Effector CD8-positive, alpha-beta T cell (primary cell): ENCODE measurements at places on chromosomes 1 and 21.
A peak's percentile ranks its signal among the peaks of the same experiment; 100 is the strongest.

DNA sequence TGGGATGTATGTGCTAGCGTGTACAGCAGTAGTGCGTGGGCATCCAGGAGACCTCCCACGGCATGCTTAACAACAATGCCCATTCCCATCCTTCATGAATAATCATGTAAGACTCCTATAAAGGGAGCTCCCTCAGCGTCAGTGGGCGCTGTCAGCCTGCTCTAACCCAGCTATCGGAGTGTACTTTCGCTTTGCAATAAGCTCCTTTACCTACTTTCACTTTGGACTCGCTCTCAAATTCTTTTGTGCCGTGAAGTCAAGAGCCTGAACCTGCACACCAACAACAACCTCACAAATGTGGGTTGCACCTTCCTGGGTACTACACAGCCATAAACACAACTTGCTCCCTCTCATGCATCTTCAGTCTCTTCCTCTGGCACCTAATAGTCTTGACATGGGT lies 114.8 kb upstream of the PAXBP1 start:
- no peak for DNase-seq

GRCh38 chr1:181104790-181105133 lies 16.3 kb downstream of the IER5 start:
- DNase-seq, result peak; percentile 39

GRCh38 chr1:47468709-47469389 lies 31.0 kb downstream of the FOXD2 start:
- no peak for DNase-seq

DNA sequence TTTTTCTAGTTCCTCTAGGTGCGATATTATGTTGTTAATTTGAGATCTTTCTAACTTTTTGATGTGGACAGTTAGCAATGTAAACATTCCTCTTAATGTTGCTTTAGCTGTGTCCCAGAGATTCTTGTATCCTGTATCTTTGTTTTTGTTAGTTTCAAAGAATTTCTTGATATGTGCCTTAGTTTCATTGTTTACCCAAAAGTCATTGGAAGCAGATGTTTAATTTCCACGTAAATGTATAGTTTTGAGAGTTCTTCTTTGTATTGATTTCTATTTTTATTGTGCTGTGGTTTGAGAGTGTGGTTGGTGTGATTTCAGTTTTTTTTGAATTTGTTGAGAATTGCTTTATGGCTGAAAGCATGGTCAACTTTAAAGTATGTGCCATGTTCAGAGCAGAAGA lies 319.4 kb downstream of the PTBP2 start:
- no peak for DNase-seq

DNA sequence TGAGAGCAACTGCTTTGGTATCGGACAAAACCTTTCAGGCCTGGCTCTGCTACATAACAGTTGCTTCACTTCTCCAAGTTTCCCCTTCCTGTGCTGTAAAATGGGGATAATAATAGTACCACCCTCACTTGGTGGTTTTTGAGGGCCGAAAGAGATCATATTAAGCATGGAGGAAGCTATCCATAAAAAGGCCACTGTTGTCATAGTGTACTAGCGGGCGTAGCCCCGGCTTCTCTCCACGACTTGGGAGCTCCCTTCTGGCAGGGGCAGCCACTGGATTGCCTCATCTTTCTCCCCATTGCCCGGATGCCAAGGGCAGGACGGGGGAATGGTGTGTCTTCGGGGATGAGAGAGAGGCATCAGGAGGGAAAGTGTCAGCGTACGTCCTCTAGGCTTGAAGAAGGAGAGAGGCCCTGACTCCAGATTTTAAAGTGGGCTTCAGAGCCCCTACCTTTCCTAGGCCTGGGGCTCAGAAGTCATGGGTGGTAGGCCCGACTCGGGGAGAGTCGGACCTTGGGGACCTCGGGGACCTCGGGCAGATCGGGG lies 548 bp upstream of the MFSD2A start:
- no peak for DNase-seq

DNA sequence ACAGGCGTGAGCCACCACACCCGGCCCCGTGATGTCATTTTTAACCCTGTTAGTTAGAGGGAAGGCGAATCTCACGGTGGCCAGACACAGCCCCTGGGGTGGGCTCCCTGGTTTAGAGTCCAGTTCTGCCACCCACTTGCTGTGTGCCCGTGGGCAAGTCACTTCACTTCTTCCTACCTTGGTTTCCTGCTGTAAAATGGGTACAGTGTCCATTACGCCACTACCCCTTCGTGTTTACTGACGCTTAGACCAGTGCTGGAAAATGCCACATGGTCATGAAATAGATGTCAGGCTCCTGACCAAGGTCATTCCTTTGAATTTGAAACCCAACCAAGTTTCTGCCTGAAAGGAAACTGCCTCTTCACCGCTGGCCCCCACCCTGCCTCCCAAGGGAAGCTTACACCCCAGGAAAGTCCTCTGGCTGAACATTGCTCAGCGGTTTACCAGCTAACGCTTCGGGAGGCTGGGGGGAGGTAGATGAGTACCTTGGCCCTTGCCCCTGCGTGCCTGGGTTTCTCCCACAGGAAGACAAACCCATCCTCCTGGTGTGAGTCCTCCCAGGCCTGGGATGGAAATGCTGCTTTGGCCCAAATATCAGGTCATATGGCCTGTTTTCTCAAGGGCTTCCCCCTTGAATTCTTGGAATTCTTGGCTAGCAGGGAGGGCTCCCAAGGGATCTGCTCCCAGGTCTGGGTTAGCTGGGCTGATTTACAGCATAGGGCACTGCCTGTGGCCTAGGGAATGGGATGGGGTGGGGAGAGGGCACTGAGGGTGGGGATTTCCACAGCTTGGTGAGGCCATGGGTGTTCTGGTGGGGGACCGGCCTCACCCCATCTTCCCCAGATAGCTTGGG lies 7.6 kb upstream of the AADACL4 start:
- no peak for DNase-seq

- DNase-seq, result no peak
Observed at GRCh38 chr1:42822800-42823392, 5.7 kb upstream of the SVBP start.

- no peak for DNase-seq
Observed at GRCh38 chr1:203215573-203215972, 13.9 kb downstream of the CHIT1 start.

- no peak for DNase-seq
Observed at GRCh38 chr1:207069061-207069460, 16.0 kb downstream of the PFKFB2 start.

DNA sequence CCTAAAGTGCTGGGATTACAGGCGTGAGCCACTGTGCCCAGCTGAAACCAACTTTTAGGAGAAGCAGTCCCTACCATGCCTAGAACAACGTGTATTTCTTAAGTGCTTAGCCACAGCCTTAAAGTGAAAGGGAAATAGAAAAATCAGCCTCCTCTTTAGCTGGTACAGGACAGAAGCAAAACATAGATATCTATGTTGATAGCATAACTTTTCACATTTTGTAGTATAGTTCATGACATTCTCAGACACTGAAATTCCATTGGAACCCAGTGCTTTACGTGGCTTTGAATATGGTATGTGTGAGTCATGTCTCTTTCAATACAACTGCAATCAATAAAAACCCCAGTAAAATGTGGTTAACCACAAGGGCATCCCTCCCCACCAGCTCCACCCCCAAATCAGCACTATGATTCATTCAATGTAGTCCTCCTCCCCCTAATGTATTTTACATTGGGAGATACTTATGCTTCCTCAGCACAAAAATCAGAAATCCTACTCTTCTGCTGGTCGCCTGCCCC lies 32.1 kb downstream of the TGFB2 start:
- no peak for DNase-seq

DNA sequence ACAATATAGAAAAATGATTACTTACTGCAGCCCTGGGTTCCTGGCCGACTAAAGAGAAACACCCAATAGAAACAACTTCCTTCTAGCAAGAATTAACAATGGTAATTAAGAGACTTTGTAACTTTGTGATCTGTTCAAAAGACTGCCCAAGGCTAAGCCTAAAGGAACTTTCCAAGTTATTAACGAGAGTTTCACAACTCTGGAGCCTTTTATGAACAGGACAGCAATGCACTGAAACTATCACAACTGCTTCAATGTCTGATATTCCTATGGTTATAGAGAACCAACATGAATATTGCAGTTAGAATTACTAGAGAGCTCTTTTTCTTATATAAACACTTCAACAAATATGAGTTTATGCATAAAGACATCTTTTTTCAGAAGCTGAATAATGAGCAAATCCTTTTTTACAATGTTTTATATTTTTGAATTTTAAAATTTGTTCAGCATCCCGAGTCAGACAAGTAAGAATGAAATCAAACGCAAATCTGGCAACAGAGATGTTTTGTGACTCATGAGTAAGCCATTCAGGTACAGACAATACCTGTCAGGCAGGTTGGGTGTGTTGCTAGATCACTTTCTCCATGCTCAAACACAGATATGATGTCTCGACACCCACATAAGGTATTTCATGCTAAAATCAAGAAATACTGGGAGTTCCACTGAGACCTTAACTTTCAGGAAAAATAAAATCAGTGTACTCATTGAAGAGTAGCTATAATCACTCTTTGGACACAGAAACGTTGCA lies 22.2 kb upstream of the KCNJ15 start:
- DNase-seq, result no peak

- no peak for DNase-seq
Observed at GRCh38 chr1:150322310-150322709, 977 bp downstream of the PRPF3 start.

DNA sequence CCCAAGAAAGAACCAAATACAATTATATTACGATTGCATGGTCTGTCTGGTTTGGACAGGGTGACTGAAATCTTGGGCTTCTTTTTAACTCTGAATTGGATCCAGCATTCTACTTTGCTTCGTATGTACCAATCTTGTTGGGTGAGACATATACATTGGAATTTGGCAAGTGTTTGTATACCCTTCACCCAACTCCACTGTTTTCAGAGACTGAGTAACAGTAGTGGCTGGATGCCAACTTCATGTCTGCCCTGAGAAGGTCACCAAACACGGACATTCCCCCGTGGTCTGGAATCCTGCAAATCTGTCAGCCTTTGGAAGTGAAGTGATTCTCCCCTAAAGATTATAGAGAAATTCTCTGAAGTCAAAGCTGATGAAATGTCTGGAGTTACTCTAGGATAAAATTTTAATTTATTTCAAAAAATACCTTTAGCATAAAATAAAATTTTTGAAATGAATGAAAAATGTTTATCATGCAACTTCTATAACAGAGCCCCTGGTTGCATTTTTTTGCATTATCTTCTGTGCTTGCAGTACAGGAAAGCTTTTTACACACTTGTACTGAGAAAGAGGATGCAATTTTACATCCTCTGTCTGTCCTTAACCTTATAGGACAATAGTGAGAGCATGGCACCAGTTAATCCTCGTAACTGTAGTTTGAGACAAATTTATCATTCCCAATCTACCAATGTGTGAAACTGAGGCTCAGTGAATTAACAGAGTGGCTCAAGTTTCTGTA lies 201.8 kb downstream of the DISC1 start:
- DNase-seq, result no peak

- DNase-seq, result no peak
Observed at GRCh38 chr1:149849947-149850360, 49.4 kb upstream of the BOLA1 start.

- DNase-seq, result no peak
Observed at GRCh38 chr1:151255381-151255780, 847 bp downstream of the PSMD4 start.

GRCh38 chr21:34812504-34813265 lies 143.9 kb downstream of the CLIC6 start:
- no peak for DNase-seq

GRCh38 chr1:218829097-218829496 lies 344.6 kb upstream of the LYPLAL1 start:
- DNase-seq, result no peak

- no peak for DNase-seq
Observed at GRCh38 chr1:30678209-30678608, 45.2 kb downstream of the MATN1 start.

GRCh38 chr1:94279462-94279861 lies 42.1 kb upstream of the ARHGAP29 start:
- no peak for DNase-seq

GRCh38 chr1:112061901-112062320 lies 72.4 kb upstream of the KCND3 start:
- no peak for DNase-seq

GRCh38 chr1:229596925-229597699 lies 28.8 kb downstream of the TAF5L start:
- no peak for DNase-seq

- no peak for DNase-seq
Observed at GRCh38 chr1:100891380-100891779, 3.3 kb downstream of the EXTL2 start.

- no peak for DNase-seq
Observed at GRCh38 chr1:169529068-169529642, 43.4 kb upstream of the SLC19A2 start.

DNA sequence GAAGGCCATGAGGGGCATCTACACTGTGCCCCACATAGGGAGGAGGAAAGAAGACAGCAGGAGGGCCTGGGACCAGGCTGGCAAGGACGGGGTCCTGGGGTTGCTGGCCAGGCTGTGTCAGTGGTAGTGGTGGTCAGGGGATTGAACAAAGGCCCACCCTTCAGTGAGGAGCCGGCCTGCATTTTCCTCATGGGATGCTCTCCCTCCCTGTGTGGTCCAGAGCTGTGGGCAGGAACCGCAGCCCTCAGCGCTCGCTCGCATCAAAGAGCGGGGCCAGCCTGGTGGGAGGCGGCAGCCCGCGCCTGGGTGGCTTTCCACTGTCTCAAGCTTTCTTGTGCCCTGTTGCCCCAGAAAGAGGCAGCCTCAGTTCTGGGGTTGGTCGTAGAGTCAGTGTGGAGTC lies 24.8 kb downstream of the LHX4 start:
- DNase-seq, result no peak

- DNase-seq, result peak; percentile 54
Observed at GRCh38 chr1:205658943-205659581, 21.2 kb downstream of the SLC45A3 start.

DNA sequence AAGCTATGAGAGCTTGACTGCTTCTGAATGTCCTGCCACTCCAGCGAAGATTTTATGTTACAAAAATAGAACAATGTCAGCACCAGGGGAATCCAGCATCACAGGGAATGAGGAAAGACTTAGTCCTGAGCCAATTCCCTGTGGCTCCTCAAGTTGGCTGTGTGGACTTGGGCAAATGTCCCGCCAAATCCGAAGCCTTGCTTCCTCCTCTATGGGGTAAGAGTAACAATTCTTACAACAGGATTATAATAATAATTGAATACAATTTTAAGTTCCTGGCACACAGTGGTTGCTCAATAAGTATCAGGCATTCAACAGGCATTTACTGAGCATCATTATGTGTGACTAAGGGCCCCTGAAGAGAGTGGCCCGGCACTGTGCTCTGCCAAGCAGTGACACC lies 44.4 kb downstream of the STPG1 start:
- no peak for DNase-seq

GRCh38 chr21:22885079-22885478 lies 1886.9 kb downstream of the NCAM2 start:
- no peak for DNase-seq
